Panc1 (cell line): ENCODE measurements at places on chromosomes 7 and 10.

- DNase-seq, result no peak
Observed at GRCh38 chr7:15628876-15629275, 57.6 kb downstream of the MEOX2 start.

DNA sequence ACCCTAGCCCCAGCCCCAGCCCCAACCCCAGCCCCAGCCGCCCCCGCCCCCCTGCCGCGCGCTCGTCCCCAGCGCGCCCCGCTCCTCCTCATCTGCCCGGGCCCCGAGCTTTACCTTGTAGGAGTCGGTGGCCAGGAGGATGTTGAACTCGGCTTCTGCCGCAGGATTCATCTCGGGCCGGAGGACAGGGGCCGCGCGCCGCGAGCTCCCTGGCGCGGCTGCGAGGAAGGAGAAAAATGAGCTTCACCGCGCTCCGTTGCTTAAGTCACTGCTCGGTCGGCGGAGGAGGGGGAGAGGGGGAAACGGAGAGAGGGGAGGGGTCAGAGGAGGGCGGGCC lies at the start of gene NAMPT:
Gene NAMPT, minus strand, starts transcription at position 270 of the 337 bp plus-strand sequence. Its CDS starts 99 bp downstream, at position 171.
- DNase-seq, result no peak

- DNase-seq, result no peak
Observed at GRCh38 chr10:74988054-74988775, 123.2 kb upstream of the SAMD8 start.

DNA sequence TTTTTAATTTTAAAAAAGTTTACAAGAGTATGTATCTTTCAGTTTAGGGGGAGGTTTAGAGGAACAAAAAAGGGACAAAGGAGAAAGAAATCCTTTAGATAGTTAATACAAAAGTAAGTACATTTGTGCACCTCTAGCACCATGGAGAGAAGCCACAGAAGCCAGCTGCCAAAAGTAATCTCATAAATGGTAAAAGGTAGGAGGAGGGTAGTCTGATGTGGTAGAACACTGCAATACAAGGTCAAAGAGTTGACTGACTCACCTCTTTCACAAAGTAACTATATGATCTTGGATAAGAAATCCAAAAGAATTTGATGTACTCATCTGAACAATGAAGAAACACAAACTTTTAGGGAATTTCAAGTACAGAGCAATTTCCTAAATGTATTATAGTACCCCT lies 68.1 kb downstream of the CNOT4 start:
- DNase-seq, result peak; percentile 7

GRCh38 chr7:30835396-30835915 lies 64.2 kb downstream of the MINDY4 start:
- no peak for DNase-seq
